Kidney epithelial cell (primary cell): ENCODE measurements at places on chromosomes 16 and 17. TPM values are rescaled to one million over a fixed set of nuclear protein-coding genes. Genes with fewer than 3 reads are reported as not detected.

Gene MEFV
- total RNA-seq, result 0.14 and 0.21 TPM in 2 replicates

Gene PPY
- not detected in 2 replicates for total RNA-seq

Gene CSH2
- not detected in 2 replicates for total RNA-seq

Gene RNF227
- total RNA-seq, result 1.5 and 3.9 TPM in 2 replicates

Gene OR3A2
- 1.0 and 3.3 TPM in 2 replicates for total RNA-seq

Gene CCDC102A
- total RNA-seq, result 11.4 and 14.0 TPM in 2 replicates

Gene SPIRE2
- 1.2 and 1.4 TPM in 2 replicates for total RNA-seq

Gene DHRS7C
- not detected in 2 replicates for total RNA-seq

Gene MT1F
- 7.9 and 9.4 TPM in 2 replicates for total RNA-seq

Gene APOBR
- total RNA-seq, result 0.21 TPM in 2 replicates

Gene NAGS
- 15.7 and 19.4 TPM in 2 replicates for total RNA-seq

Gene TMEM256
- total RNA-seq, result 66.9 and 77.1 TPM in 2 replicates

Gene NBR1
- total RNA-seq, result 60.5 and 64.1 TPM in 2 replicates

Gene HBA2
- not detected in 2 replicates for total RNA-seq

Gene MYH8
- total RNA-seq, result not detected in 2 replicates

Gene C17orf50
- not detected in 2 replicates for total RNA-seq

Gene OSGIN1
- total RNA-seq, result 4.4 and 8.0 TPM in 2 replicates

Gene KIF19
- not detected in 2 replicates for total RNA-seq

Gene CFAP119
- 1.6 and 5.7 TPM in 2 replicates for total RNA-seq

Gene MLKL
- 11.5 and 12.0 TPM in 2 replicates for total RNA-seq

Gene PRSS36
- 0.55 and 1.5 TPM in 2 replicates for total RNA-seq

Gene SLC5A10
- total RNA-seq, result not detected in 2 replicates

Gene ABCA6
- total RNA-seq, result 0.04 and 0.14 TPM in 2 replicates

Gene OR4D1
- total RNA-seq, result not detected in 2 replicates

Gene NACA2
- not detected in 2 replicates for total RNA-seq

Gene PDILT
- total RNA-seq, result not detected in 2 replicates

Gene SMIM36
- not detected in 2 replicates for total RNA-seq

Gene KRT20
- not detected in 2 replicates for total RNA-seq

Gene USP7
- total RNA-seq, result 66.9 and 72.2 TPM in 2 replicates

Gene SLX1B
- 54.2 and 57.4 TPM in 2 replicates for total RNA-seq

Gene YBX2
- total RNA-seq, result 0.08 and 0.48 TPM in 2 replicates

Gene CPHXL
- total RNA-seq, result not detected in 2 replicates

Gene KAT7
- 30.5 TPM in 2 replicates for total RNA-seq

Gene MRTFB
- total RNA-seq, result 15.8 and 20.1 TPM in 2 replicates

Gene HAGH
- 62.8 and 98.4 TPM in 2 replicates for total RNA-seq

Gene HIGD1B
- total RNA-seq, result not detected in 2 replicates

Gene TRPV3
- total RNA-seq, result 2.1 and 2.9 TPM in 2 replicates
